AG09309 (cell line): ENCODE measurements at places on chromosomes 6 and 20.
A peak's percentile ranks its signal among the peaks of the same experiment; 100 is the strongest.

GRCh38 chr20:48034751-48035150 lies 249.5 kb upstream of the SULF2 start:
- no peak for DNase-seq

- DNase-seq: no peak
Observed at GRCh38 chr6:154301086-154301625, 55.4 kb downstream of the IPCEF1 start.

- DNase-seq: no peak
Observed at GRCh38 chr6:162940426-162940825, 212.7 kb downstream of the PACRG start.

- DNase-seq: no peak
Observed at GRCh38 chr6:33343953-33344611, 26.5 kb upstream of the ZBTB22 start.

- DNase-seq: peak; percentile 68
Observed at GRCh38 chr6:32153564-32154513, at the start of gene PPT2. TSS of gene PPT2 (plus strand) at chr6:32154141. CDS start at chr6:32154595, 454 bp downstream.

- no peak for DNase-seq
Observed at GRCh38 chr6:53112404-53112803, 36.2 kb downstream of the GCM1 start.

DNA sequence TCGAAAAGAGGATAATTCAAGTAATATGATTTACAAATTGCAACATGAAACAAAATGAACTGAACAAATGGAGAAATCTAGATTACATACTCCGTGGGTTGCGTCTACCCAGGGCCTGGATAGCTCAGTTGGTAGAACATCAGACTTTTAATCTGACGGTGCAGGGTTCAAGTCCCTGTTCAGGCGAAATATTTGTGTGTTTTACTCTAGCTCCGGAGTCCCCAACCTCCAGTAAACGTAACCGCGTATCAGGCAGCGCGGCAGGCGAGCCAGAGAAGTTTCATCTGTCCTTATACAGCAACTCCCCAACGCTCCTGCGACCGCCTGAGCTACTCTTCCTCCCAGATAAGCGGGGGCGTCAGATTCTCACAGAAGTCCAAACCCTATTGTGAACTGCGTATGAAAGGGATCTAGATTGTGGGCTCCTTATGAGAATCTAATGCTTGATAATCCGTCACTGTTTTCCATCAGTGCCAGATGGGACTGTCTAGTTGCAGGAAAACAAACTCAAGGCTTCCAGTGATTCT lies 176.1 kb downstream of the TRIM27 start:
- no peak for DNase-seq

DNA sequence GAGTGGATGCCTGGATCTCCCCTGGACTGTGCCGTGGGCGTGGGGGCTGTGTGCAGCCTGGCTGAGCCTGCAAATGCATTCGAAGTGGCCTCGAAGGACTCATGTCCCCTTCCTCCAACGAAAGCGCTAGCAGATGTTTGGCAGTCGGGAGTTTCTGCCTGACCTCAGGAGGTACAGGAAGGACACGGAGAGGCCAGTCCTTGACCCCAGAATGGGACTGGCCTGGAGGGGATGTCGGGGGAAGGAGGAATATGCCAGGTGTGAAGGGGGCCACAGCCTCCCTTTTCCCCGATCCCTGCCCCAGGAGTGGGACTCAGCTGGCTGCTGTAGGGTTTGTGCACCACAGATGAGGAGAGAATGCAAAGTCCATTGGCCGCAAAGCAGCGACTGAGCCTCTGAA lies 45.6 kb downstream of the APCDD1L start:
- DNase-seq: no peak

DNA sequence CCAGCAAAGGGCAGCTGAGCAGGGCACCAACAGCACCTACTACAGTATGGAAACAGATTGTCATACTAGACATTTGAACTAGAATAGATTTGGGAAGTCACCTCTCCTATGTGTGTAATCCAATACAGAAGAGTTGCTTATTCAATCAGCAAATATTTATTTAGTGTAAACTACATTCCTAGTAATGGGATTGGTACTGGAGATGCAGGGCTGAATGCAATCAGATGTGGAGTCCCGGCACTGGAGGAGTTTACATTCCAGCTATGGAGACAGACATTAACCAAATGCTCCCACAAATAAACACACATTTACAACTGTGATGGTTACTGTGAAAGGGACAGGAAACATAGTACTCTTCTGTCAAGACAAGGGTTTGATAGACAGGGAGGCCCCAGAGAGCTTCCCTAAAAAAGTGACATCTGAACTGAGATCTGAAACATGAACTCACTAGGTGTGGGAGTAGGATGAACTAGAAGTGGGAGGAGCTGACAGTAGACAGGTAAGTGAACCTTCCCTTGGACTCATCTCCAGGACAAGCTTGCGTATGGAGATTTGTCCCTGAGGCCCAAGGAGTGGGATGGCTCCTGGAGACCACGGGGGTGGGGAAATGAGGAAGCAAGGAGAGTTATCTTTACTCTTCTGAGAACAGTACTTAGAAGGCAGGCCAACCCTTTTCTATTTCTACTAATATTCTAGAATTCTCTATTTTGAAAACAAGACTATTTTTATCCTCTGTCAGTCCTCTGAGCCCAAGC lies 420.5 kb downstream of the MAFB start:
- DNase-seq: no peak

DNA sequence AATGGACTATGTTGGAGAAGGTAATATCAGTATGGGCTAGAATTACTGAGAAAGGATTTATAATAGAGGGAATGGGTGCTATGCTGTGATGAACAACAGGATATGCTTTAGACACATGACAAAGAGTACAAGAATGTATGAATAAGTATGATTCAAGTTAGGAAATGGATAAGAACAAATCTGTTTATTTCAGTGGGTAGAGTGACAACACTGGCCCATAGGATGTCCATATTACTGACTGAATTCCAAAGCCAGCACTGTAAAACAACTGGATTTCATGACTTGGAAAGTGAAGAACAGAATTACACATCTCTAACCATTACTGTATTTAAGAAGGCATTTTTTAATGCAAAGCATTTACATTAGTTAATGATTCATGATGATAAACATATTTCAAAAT lies 35.9 kb downstream of the EPM2A start:
- DNase-seq: no peak

DNA sequence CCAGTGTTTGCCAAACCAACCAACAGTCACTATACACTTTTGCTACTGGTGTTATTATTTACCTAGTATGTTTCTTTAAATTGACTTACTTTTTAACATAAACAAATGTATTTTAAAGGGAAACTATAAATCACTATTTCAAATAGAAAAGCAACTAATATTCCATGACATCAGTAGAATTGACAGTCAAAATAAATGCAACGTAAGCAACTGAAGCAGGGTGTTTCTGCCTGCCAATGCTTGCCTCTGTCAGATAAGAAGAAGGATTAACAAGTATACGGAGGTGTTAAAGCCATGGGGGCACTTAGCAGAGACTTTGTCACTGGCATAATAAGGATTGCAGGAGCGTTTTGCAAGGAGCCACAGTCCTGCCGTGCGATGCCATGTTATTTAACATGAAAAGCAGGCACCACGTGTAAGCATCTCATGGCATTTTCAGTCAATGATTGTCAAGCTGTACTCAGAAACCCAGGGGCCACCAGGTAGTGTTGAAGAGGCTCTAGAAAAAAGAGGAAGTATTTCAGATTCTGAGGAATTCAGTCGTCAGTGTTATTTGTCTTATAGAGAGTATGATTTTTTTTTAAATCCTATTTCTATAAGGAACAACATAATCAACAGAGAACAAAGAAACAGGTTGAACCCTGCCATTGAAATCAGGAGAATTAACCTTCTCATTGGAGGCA lies 131.7 kb downstream of the BFSP1 start:
- no peak for DNase-seq

GRCh38 chr6:20569000-20569610 lies 34.8 kb downstream of the CDKAL1 start:
- DNase-seq: no peak

DNA sequence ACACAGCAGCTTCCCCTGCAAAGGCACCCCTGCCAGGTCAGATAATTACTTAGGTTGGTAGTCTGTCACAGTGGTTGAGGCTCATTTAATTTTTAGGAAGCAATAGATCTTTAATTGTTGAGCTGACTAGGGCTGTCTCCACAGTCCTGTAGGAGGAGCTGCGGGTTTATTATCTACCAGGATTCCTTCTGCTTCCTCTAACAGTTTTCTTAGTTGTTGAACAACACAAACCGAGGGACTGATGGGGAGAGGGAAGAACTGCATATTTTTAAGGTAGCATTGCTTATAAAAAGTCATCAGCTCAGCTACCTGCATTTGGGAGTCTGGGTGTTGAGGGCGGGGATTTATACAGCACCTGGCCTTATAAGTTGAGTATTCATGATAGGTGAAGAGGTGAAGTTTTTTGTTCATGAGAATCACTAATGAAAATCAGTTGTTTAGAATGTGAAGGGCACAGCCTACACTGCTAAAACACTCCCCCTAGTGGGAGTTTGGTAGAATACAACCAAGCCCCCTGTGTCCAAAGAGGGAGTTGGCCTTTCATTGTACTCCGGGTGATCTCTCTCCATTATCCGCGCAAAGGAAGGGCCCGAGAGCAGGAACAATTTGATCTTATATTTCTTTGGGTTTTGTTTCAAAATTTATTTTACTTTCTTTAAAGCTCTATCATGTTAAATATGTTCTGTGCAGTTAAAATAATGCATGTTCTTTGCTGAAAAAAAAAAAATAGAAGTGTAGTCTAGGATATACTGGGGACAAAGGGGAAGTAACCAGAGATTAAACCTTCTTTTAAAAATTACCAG lies 69.6 kb downstream of the SSR1 start:
- no peak for DNase-seq

- no peak for DNase-seq
Observed at GRCh38 chr6:140871911-140872310, 1260.8 kb upstream of the GJE1 start.

GRCh38 chr20:4076033-4076432 lies 60.7 kb upstream of the RNF24 start:
- DNase-seq: no peak
